ENCODE measurements at places on chromosomes 4 and X.

DNA sequence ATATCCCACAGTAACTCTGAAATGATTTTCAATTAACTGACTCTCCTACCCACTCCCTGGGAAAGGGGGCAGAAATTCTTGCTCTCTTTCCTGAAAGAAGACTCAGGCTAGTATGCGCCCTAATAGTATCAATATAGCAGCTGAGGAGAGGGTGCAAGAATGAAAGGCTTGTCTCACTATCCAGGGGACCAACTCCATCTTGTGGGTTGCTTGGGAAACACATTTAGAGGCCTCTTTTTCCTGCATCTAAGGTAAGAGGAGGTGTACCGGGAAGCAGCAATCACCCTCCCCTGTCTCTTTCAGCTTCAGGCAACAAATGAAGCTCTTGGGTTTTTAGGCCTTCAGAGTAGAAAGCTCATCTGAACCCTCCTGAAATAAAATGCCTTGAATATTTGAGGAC lies 11.3 kb downstream of the TMEM255A start:
- DNase-seq = no peak

DNA sequence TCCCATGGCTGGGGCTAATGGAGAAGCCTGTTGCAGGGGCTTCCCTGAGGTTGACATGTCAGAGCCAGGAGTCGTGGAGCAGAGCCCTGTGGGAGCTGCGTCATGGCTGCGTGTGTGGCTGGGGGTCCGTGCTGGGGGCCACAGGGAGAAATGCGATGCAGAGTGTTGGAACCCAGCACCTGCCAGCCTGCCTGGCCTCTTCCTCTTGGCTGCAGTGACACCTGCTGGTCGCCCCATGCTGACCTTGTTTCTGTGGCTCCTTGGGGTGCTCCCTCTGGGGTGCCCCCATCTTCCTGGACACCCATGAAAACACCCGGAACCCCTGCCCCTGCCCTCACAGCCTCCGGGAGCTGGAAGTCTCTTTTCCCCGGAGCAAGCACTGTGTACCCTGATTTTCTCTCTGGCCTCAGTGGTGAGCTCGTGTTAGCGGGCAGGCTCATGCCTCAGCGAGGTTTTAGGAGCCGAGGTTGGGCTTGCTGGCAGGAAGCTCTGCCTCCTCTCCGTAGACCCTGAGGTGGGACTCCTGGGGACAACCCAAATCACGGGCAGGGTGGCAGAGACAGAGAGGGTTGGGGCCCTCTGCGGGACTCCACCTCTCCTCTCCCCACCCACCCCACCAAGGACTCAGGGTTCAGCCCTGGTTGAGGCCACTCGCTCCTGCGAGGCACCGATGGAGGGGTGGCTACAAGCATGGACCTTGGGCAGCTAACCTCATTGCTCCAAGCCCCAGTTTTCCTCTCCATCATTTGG lies 103.7 kb downstream of the SORCS2 start:
- DNase-seq = no peak

- DNase-seq = no peak
Measured at GRCh38 chr4:186030399-186030775, 38.6 kb upstream of the TLR3 start.

DNA sequence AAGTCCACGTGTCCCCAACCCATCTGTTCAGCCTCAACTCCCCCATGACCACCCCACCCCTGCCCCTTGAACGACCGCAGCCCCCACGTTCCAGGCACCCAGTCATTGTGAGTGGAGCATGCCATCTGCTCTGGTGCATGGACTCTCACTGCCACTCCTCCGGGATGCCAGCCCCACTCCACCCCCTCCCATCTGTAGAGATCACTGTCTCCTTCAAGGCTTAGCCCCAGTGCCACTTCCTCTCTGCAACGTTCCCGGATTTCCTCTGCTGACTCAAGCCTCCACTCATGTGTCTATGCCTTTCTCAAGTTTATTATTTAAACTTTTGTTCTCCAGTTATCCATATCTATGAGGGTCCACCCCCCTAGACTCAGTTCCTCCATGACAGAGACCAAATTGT lies 54.0 kb downstream of the MAML3 start:
- DNase-seq = no peak

GRCh38 chrX:32520789-32521188 lies 690.6 kb downstream of the DMD start:
- DNase-seq = no peak

GRCh38 chrX:1720836-1721235 lies 106.0 kb downstream of the ASMT start:
- no peak for DNase-seq

DNA sequence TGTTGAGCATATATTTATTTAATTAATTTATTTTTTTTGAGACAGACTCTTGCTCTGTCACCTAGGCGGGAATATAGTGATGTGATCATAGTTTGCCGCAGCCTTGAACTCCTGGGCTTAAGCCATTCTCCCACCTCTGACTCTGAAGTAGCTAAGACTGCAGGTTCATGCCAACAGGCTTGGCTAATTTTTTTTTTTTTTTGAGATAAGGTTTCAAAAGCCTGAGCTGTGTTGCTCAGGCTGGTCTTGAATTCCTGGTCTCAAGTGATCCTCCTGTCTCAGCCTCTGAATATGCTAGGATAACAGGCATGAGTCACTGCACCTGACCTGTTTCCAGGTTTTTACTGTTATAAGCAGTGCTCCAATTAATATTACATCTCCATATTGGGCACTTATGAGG lies 4.8 kb downstream of the ADD1 start:
- DNase-seq = no peak

- no peak for DNase-seq
Measured at GRCh38 chr4:139838811-139839210, 173.2 kb downstream of the MGST2 start.

GRCh38 chr4:22522706-22523501 lies 7.0 kb upstream of the ADGRA3 start:
- DNase-seq = no peak

GRCh38 chrX:129665916-129666644 lies 11.3 kb upstream of the APLN start:
- peak; percentile 54 for DNase-seq

- DNase-seq = peak; percentile 63
Measured at GRCh38 chr4:37717576-37717975, 31.4 kb upstream of the RELL1 start.

DNA sequence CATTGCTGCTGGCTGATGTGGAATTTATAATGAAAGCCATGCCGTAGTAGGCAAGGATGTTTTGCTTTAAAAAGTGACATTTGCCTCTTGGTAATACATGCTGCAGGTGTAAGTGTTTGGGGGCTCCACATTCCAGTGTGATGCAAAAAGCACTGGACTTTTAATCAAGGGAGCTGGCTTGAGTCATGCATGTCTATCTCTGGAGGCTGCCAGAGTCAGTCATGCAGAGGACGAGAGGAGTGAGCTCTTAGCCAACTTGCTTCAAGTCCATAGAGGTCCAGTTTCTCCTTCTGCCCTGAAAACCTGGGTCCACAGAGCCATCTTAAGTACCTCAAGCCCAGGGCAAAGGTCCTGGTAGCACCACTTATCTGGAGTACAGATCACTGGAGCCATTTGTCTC lies 11.6 kb upstream of the CXCL13 start:
- DNase-seq = no peak

- DNase-seq = peak; percentile 62
Measured at GRCh38 chr4:177047070-177047850, 254.5 kb upstream of the VEGFC start.

DNA sequence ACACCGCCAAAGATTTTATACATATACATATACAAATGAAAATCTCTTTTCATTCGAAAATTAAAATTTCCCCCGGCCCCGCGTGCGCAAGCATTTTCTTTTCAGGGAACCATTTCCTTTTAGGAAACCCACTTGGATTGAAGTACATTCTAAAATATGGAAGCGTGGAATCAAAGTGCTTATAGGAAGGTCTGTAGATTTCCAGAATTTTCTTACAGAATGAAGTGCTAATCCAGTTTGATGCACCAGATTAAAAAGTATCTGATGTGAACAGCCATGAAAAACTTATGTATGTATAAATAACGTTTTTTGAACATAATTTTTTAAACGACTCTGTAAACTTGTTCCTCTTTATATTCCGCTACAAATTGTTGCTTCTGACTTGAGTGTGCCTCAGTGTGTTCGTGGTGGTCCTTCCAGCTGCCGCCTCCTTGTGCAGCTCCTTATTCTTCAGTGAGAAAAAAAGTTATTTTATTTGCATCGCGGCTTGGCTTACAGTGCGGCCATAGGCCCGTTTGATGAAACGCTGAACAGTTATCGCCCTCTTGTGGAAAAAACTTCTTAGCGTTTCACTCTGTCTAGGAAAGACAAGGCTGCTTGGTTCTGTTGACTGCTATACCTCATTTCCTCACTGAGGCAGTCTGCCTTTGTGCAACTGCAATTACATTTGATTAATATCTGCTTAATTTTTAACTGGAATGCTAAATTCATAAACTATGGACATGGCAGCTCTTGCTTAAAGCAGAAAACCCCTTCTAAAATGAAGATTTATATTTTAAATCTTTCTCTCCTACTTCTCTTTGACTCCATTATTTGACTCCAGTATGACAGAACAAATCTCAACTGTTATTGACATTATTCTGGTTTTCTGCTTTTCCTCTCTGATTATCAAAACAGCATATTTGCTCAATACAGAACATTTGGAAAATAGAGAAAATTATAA lies 4.7 kb upstream of the NKX6-1 start:
- peak; percentile 76 for DNase-seq

All from urothelium cell line (cell line).